ENCODE measurements at places on chromosomes 12 and 14.

GRCh38 chr14:65038966-65039365, 52.3 kb downstream of the FNTB start:
- no peak for DNase-seq

- no peak for DNase-seq
These were observed 2.1 kb upstream of the TUBA1A start for GRCh38 chr12:49190974-49191373.

DNA sequence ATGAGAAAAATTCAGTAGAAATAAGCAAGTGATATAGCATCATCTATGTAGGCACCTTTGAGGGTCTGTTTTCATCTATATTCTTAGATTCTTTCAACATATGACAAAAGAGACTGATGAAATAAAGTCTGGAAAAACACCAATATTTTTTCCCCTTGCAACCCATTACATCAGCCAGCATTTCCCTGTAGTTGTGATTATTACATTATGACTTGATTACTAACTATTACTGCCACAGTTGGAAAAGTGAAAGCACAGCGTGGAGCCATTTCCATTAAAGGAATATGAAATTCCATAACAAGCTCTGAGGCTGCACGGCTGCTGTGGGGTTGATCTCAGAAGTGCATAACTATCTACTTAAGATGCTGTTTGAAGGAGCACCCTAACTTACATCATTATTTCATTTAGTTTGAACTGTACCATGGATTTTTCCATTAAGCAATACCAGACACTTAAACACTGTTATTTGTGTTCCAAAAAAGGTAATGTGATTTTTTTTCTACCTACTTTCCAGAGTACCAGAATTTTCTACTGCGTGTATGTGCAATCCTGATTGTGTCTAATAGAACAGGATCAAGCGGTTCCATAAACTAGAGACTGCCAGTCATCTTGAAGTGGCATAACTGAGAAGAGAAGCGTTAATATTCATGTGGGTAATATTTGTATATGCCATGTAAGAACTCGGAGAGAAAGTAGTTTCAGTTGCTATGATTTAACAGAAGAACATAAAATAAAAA, 405.5 kb downstream of the MDGA2 start:
- DNase-seq, result no peak

DNA sequence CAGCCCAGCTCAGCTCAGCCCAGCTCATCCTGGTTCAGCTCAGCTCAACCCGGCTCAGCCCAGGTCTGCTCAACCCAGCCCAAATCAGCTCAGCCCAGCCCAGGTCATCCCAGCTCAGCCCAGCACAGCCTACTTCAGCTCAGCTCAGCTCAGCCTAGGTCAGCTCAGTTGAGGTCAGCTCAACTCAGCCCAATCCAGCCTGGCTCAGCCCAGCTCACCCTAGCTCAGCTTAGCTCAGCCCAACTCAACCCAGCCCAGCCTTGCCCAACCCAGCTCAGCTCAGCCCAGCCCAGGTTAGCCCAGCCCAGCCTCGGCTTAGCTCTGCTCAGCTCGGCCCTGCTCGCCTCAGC, 332.3 kb downstream of the TMEM121 start:
- no peak for DNase-seq

DNA sequence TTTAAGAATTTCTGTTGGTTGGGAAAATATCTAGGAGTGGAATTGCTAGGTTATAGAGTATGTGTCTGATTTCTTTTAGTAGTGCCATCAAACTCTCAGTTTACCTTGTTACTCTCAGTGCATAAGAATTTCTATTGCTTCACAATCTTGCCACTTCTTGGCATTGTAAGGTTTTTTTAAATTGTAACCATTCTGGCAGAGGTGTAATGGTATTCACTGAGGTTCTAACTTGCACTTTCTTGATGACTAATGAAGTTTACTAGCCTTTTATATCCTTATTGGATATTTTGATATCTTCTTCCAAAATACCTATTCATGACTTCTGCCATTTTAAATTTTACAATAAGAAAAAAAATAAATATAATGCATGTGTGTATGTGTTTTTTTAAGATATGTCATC, 478.0 kb downstream of the NAV3 start:
- DNase-seq, result no peak

DNA sequence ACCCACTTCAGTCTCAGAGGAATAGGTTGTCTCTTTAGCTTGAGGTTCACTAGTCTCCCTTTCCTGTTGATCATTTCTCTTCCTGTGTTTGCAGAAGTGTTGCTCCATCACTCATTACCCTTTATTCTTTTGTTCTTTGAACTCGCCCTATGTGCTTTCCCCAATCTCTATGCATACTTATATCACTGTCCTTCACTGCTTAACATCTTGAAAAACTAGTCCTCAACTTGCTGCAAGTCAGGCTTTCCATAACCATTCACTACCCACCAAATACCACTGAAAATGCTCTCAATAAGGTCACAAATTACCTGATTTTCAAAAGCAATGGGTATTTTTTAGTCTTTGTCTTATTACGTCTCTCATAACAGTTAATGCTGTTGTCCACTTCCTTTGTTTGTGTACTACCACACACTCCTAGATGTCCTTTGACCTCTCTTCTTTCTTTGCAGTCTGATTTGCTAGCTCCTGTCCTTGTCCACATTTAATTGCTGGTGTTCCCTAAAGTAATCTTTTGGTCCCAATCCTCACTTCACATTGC, 80.8 kb downstream of the RIC8B start:
- DNase-seq, result no peak

- DNase-seq, result no peak
These were observed 16.2 kb downstream of the VPS33A start for GRCh38 chr12:122250047-122250446.

GRCh38 chr12:69254046-69254445, 14.7 kb downstream of the CPSF6 start:
- DNase-seq, result no peak

- peak; percentile 17 for DNase-seq
These were observed 5.3 kb upstream of the ACACB start for GRCh38 chr12:109110988-109111495.

DNA sequence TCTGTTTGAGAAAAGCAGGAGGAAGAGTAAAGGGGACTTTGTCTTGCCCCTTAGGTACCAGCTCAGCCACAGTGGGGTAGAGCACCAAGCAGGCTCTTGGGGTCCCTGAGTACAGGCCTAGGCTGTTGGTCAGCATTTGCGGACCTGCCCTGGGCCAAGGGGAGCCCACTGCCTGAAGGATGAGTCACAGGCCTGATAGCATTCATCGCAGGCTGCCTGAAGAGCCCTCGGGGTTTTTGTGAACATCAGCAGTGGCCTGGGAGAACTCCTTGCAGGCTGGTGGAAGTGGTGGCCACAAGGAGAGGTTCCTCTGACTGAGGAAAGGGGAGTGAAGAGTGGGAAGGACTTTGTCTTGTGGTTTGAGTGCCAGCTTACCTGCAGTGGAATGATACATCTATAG, 25.0 kb upstream of the P2RX7 start:
- no peak for DNase-seq

GRCh38 chr12:96260231-96260630, 66.1 kb downstream of the ELK3 start:
- no peak for DNase-seq

GRCh38 chr12:32211900-32212156, 105.2 kb downstream of the BICD1 start:
- no peak for DNase-seq

GRCh38 chr12:56634242-56634836, 4.2 kb upstream of the BAZ2A start:
- no peak for DNase-seq

- DNase-seq, result no peak
These were observed 142.8 kb downstream of the SLC8A3 start for GRCh38 chr14:70045844-70046535.

- DNase-seq, result no peak
These were observed 163.6 kb upstream of the TBX3 start for GRCh38 chr12:114847441-114848035.

GRCh38 chr12:96427269-96427729, 27.1 kb upstream of the CDK17 start:
- no peak for DNase-seq

- DNase-seq, result no peak
These were observed 377.9 kb downstream of the CCDC91 start for GRCh38 chr12:28568118-28568517.

DNA sequence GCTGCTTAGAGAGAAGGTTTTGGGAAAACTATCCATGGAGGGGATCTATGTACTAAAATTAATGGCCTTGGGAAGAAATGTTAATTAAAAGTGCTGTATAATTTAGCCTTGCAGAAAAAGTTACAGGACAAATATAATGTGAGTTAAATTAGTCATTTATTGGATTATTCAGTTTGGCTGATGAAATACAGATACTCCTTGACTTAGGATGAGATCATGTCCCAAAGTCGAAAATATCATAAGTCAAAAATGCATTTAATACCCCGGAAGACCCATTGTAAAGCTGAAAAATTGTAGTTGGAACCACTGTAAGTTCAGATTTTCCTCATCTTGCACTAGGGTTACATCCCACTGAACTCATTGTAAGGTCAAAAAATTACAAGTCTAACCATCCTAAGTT, 9.7 kb downstream of the RTRAF start:
- DNase-seq, result no peak

- DNase-seq, result no peak
These were observed 28.3 kb downstream of the ERC1 start for GRCh38 chr12:1019283-1019682.

- no peak for DNase-seq
These were observed 81.8 kb downstream of the WIF1 start for GRCh38 chr12:65039301-65039700.

DNA sequence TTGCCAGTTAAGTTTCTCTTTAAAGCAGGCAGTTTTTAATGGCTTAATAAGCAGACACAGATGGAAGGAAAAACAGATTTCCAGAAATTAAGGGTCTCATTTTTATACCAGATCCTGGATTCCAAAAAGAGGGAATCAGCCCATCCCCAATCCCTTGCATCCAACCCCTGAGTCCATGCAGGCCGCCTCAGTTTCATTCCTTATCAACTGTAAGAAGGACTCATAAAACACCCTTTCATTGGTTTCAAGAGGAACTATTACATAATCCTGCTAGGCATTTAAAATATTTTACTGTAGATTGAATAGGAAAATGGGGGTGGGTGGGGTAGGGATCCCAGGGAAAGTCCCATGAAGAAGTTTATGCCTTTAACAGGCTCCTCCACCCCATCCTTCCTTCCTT, 9.4 kb downstream of the CCDC184 start:
- DNase-seq, result no peak

- no peak for DNase-seq
These were observed 442.8 kb upstream of the FBXO33 start for GRCh38 chr14:39875028-39875427.

GRCh38 chr14:55446833-55447232, 6.4 kb upstream of the TBPL2 start:
- DNase-seq, result no peak

DNA sequence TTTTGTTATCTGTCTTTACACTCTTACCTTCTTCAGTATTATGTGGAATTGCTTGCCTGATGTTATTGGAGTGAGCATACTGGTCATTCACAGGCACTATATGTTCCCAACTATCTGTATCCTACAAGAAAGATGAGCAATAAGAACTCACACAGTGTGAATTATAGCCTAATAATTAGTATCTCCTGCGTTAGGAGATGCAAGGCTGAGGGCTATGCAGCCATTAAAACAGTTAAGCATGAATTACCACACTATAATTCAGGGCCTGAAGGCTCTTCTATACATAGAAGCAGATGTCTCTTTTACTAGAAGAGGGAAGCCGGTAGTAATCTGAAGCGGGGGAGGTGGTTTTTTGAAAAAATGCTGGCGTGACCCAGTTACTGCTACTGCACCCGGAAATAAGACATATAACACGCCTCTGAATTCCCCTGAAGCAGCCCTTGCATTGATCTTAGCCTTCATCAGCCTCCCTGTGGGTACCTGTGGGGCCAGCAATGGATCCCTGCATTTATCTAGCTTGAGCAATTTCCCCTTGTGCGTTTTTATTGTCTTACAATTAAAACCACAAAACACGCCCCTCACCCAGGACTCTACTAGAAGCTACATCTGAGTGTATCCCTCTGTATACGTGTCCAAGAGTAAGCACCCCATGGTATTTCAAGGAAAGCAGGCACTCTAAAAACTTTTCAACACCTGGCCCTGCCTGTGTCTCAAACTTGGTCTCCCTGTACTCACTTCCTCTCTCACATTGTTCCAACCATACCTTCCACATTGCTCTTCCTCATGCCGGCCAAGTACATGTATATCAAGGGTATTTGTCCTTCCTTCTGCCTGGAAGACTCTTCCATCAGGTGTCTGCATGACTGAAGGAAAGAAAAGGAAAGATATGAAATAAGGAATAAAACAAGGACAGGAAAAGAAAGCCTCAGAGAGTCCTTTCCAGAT, 210.9 kb upstream of the ARID2 start:
- peak; percentile 26 for DNase-seq

DNA sequence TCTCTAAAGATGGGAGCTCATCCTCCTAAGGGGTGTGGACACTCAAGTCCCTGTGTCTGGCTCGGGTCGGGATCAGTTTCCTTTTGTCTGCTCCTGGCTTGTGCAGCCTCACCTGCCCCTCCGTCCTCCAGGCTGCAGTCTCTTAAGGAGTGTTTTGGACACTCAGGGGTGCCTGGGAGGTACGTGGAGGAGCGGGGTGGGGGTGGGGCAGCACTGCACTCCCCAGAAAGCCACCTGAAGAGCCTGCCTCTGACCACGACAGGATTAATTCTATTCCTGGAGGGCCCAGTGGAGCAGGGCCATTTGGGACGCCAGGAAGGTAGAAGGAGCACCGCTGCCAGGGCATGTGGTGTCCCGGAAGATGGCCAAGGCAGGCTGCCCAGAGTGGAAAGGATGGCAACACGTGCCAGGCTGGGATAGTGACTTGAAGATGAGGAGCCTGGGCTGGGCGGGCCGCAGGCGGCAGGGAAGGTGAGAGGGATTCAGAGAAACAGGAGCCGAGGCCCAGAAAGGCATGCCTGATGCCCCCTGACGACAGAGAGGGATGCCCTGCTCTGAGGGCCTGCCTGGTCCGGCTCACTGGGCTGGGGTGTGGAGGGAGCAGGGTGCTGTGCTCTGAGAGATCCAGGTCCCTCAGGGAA, 14.8 kb upstream of the LRTM2 start:
- DNase-seq, result no peak

DNA sequence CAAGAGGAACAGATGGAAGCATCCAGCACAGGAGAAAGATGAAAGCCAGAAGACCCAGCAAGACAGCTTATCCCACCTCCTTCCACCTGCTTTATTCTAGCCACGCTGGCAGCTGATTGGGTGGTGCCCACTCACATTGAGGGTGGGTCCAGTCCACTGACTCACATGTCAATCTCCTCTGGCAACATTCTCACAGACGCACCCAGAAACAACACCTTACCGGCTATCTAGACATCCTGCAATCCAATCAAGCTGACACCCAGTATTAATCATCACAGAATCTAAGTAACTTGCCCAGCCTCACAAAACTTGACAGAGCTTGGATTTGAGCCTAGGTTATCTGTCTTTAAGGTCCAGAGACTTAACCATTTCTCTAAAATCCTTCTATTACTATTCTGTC, 208.9 kb downstream of the PAH start:
- DNase-seq, result no peak

DNA sequence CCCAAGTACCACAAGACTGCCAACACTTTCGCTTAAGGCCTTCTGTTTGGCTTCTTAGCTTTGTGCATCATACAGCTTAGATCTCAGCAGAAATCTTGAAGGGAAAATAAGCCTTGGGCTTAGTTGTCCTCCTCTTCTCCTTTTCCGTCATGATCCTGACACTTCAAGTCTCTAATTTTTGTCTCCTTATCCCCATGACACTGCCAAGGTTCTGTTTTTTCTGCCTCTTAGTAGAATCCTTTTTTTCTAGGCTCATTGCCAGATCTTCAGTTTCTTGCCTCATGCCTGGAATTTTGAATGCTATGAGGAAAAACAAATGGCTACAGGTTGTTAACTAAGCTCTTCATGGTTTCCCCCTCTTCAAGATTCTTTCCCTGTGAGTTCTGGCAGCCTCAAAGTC, 450.4 kb downstream of the LRFN5 start:
- no peak for DNase-seq

- DNase-seq, result no peak
These were observed 67.4 kb upstream of the SLC38A2 start for GRCh38 chr12:46439793-46440511.

Data from T follicular helper cell (primary cell).